Fibroblast of the aortic adventitia (primary cell): ENCODE measurements at places on chromosomes 1 and 21. TPM values are rescaled to one million over a fixed set of nuclear protein-coding genes. Genes with fewer than 3 reads are reported as not detected.

The FLG2 gene
- not detected in 2 replicates for total RNA-seq

DNA sequence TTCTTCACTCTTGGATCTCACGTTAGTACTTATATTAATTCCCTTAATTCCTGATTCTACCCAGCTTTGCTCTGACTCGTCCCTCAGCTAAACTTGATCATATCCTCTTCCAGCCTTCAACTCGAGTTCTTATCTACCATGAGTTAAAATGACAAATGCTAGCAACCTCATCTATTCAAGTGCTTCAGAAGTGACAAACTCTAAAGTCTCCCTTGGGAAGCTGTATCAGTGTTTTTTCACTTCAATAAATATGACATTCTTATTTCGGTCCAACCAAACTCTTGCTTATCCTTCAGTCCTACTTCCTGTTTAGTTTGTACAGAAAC lies 75.3 kb downstream of the FOXJ3 start:
- DNase-seq, result no peak

DNA sequence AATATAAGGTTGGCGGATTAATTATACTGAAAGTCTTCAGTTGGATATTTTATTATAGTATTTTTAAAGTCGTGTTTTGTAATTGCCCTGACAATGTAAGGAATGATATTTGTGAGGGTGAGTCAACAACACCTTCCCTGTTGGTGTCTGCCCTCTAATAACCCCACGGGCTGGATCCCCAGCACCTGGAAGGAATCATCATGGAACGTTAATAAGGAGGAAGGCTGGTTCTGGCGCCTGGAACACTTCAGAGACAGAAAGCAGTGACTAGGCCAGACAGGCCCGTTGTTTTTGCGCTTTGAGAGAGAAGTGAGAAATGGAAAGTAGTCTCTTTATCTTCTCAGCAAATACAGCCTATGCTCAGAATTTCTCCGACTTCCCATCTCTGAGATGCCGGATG lies 31.6 kb downstream of the TEX35 start:
- DNase-seq, result peak; percentile 17

DNA sequence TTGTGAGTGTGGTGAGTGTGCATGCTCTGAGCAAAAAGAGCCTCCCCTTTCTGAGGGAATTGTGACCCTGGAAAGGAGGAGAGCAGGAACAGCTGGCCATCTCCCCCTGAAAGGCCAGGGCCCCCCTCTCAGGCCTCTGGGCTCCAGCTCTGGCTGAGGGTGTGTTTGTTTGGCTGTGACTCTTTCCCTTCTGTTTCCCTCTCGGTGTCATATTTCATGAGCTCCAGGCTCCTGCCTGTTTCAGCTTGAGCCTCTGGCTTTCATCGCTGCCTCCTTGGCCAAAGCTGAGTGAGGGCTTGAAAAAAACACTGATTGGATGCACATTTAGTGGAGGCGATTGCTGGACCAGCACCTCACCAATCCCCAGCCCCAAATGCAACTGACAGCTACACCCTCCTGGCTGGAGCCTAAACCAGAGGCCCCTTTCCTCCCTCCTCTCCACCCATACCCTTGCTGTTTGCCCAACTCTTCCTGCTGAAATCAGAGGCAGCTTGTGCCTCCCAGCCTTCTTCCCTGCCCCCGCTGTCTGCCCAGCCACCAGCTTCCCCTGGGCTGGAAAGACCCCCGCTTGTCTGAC lies 64.1 kb downstream of the DDR2 start:
- peak; percentile 97 for DNase-seq

- no peak for DNase-seq
Observed at GRCh38 chr1:228987736-228988506, 252.6 kb downstream of the RHOU start.

- DNase-seq, result peak; percentile 48
Observed at GRCh38 chr1:168706391-168706992, 22.5 kb downstream of the DPT start.

GRCh38 chr21:22889445-22889844 lies 1891.2 kb downstream of the NCAM2 start:
- no peak for DNase-seq

The FMOD gene
- 6.6 and 9.1 TPM in 2 replicates for total RNA-seq

The FMO2 gene
- 0.45 and 7.4 TPM in 2 replicates for total RNA-seq

- no peak for DNase-seq
Observed at GRCh38 chr21:26539566-26539965, 33.5 kb downstream of the CYYR1 start.

DNA sequence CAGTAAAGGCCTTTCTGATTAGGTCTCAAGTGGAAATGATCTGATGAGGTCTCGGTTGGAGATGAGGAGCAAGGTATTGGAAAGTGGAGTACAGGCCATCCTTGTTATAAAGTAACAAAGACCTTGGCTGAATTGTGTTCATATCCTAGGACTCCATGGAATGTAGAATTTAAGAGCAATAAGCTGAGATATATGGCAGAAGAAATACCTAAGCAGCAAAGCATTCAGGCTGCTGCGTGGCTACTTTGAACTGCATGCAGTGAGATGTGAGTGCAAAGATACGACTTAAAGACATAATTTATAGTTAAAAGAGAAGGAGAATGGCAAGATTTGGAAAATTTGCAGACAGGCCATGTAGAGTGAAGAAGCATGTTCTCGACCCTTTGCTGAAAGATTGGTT lies 11.2 kb upstream of the XPR1 start:
- no peak for DNase-seq

The FCMR gene
- not detected in 2 replicates for total RNA-seq

The HCRTR1 gene
- 0.18 TPM in 1 of 2 replicates, not detected in the other for total RNA-seq

The PTGS2 gene
- total RNA-seq, result 1.2 and 15.0 TPM in 2 replicates

DNA sequence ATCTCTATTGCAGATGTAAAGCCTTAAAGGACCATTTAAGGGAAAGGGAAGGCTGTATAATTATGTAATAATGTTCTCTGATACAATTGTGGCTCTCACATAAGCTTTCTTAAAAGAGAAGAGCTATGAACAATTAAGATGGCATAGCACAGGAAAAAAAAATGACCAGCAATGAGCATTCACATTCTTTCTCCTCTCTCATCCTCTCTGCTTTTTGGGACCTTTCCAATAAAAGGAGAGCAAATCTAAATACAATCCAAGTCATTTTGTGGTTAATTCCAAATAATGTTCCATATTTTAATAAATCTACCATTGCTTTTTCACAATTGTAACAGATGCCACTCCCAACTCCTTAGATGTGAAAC lies 23.5 kb downstream of the SMYD3 start:
- DNase-seq, result no peak

- DNase-seq, result no peak
Observed at GRCh38 chr1:54399765-54400164, 6.4 kb downstream of the SSBP3 start.

DNA sequence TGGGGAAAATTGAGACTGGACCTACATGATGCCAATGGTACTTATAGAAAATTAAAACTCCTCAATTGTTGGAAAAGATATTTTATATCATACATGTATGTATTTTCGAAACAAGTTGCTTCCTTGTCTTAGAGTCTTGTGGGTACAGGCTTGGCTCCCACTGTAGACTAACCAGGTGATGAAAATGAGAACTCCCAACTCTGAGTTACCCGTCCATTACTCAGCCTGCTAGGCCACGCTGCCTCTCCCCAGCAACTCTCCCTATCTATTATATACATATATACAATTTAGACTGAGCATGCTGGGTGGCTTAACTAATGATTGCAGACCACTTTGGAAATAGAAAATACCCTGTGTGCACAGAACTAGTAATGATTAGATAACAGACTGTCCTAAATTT lies 628.7 kb downstream of the LMO4 start:
- no peak for DNase-seq

The APOBEC4 gene
- total RNA-seq, result not detected in 2 replicates

DNA sequence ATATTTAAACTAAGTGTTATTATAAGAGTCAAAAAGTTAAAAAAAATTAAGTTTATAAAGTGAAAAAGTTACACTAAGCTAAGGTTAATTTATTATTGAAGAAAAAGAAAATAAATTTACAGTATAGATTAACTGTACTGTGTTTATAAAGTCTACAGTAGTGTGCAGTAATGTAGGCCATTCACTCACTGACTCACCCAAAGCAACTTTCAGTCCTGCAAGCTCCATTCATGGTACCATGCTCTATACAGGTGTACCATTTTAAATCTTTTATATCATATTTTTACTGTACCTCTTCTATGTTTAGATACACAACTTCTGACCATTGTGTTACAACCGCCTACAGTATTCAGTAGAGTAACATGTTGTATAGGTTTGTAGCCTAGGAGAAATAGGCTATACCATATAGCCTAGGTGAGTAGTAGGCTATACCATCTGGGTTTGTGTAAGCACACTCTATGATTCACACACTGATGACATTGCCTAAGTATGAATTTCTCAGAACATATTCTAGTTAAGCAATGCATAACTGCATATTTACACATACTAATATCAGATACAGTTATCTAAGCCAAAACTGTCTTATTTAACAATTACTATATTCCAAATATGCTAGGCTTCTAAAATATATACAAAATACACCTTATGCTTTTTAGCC lies 80.6 kb upstream of the GFI1 start:
- DNase-seq, result peak; percentile 35
